ENCODE measurements at places on chromosomes 7 and 10. TPM values are rescaled to one million over a fixed set of nuclear protein-coding genes. Genes with fewer than 3 reads are reported as not detected.

Gene ZPBP
- not detected for total RNA-seq

Gene ODAD2
- 3.4 TPM for total RNA-seq

Gene GHRHR
- not detected for total RNA-seq

Gene FAM180A
- total RNA-seq = not detected

Gene UCN3
- total RNA-seq = not detected

Gene FEZF1
- total RNA-seq = not detected

Gene C7orf57
- total RNA-seq = not detected

Gene WNT8B
- total RNA-seq = 0.29 TPM

Gene C10orf62
- not detected for total RNA-seq

Gene ANXA8
- 0.69 TPM for total RNA-seq

Gene LLCFC1
- not detected for total RNA-seq

All from PC-3 (cell line).